ENCODE measurements at places on chromosomes 4 and X.

DNA sequence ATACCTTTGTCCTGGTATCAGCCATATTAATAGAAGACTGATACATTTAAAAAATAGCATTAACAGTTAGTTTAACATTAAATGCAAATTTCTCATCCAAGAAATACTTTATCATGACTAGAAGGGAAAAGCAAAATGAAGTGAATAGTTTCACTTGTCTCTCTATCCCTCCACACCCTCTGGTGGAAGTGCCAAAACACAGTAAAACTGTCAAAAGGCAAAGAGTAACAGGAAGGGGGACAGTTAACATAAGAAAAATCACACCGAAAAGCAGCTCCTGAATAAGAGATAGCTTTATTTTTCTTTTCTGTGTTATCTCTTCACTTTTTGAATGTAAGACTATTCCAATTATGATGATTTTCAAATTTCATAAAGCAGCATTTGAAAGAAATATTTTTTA, 187.2 kb downstream of the FBXW7 start:
- DNase-seq: peak; percentile 9

GRCh38 chrX:14946606-14947155, 73.5 kb downstream of the MOSPD2 start:
- DNase-seq: no peak

- DNase-seq: no peak
These were observed 74.0 kb downstream of the SEL1L3 start for GRCh38 chr4:25788703-25789238.

- no peak for DNase-seq
These were observed 35.5 kb upstream of the GPC3 start for GRCh38 chrX:134020910-134021309.

DNA sequence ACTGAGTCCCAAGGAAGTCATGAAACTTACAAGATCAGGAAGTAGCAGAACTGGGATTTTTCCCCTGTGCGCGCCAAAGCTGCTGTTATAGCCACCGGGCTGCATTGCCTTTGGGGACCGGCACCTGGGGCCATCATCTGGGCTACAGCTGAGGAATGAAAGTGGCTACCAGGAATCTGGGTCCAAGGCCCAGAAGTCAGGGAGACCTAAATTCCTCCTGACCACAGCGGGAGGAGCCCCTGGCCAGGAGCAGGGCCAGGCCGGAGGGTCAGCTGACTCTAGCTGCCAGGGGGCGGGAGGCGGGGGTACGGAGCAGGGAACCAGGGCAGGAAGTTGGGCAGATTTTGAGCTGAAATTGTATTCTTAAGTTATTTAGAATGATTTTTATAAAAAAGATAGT, 242.4 kb downstream of the EVC2 start:
- no peak for DNase-seq

DNA sequence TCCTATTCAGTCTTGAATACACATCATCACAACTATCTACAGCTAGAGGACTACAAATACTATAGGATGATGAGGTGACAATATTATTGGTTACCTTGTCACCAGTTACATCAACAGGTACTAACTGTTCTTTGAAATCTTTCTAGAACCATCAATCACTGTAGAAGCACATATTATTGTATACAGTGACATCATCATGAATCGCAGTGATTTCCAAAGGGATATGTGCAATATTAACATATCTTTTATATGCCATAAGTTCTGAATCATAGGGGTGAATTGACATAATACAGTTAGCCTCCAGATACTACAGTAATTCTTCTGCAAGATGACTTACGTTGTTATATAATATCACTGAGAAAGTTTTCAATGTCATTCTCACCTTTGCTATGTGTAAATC, 105.2 kb upstream of the HPGD start:
- no peak for DNase-seq

- DNase-seq: no peak
These were observed 148.9 kb upstream of the RBPJ start for GRCh38 chr4:26171941-26172340.

- DNase-seq: no peak
These were observed 539.6 kb downstream of the PDHA2 start for GRCh38 chr4:96379524-96379923.

DNA sequence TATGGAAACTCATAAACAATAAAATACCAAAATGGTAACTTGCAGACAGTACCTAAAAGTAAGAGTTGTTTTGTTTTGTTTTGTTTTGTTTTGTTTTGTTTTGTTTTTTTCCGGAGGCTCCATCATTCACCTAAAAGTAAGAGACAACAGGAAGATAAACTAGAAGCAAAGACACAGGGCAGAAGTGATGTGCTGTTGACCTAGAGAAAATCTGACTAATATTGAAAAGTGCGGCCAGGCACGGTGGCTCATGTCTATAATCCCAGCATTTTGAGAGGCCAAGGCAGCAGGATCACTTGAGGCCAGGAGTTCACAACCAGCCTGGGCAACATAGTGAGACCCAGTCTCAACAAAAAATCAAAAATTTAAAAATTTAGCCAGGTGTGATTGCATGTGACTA, 5.6 kb upstream of the CENPC start:
- no peak for DNase-seq

- no peak for DNase-seq
These were observed 235.1 kb upstream of the HCCS start for GRCh38 chrX:10875995-10876394.

- peak; percentile 81 for DNase-seq
These were observed 155.2 kb downstream of the ZNF330 start for GRCh38 chr4:141375855-141376254.

- no peak for DNase-seq
These were observed 54.4 kb downstream of the MCUB start for GRCh38 chr4:109614466-109614865.

- DNase-seq: no peak
These were observed 217.4 kb upstream of the GIMD1 start for GRCh38 chr4:106585915-106586349.

DNA sequence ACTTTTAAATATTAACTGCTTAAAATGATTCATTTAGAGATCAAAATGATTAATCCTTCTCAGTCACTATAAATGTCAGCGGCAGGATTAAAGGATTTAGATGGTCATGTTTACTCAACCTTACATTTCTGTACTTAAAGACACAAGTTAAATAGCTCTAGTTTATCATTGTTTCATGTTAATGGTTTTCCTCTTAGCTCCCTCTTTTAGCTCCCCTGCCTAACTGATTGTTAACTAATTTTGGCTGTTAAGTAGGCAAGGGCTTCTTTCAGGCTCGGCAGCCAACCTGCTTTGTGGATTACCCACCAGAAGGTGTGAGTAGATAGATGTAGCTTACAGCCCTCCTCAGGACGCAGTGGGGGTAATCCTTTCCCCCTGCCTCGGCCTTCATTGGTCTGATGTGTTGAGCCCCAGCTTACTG, 96.0 kb downstream of the TENM3 start:
- DNase-seq: no peak

DNA sequence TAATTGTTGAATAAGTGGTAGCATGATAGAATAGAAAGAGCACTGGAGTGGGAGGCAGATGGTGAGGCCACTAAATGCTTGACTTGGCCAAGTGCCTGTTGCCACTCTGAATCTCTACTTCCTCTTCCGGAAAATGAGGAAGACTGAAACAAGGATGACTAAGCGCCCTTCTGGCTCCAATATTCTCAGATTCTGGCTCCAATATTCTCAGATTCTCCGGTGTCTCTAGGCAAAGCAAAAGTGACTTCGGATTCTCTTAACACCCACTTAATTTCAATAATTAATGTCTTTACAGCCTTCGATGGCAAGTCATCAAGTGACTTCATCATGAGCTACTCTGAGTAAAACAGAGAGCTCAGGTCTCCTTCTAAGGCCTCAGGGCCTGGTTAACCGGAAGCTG, 402.2 kb upstream of the FGF13 start:
- DNase-seq: peak; percentile 13

- no peak for DNase-seq
These were observed 22.9 kb downstream of the CCDC149 start for GRCh38 chr4:24889991-24890390.

DNA sequence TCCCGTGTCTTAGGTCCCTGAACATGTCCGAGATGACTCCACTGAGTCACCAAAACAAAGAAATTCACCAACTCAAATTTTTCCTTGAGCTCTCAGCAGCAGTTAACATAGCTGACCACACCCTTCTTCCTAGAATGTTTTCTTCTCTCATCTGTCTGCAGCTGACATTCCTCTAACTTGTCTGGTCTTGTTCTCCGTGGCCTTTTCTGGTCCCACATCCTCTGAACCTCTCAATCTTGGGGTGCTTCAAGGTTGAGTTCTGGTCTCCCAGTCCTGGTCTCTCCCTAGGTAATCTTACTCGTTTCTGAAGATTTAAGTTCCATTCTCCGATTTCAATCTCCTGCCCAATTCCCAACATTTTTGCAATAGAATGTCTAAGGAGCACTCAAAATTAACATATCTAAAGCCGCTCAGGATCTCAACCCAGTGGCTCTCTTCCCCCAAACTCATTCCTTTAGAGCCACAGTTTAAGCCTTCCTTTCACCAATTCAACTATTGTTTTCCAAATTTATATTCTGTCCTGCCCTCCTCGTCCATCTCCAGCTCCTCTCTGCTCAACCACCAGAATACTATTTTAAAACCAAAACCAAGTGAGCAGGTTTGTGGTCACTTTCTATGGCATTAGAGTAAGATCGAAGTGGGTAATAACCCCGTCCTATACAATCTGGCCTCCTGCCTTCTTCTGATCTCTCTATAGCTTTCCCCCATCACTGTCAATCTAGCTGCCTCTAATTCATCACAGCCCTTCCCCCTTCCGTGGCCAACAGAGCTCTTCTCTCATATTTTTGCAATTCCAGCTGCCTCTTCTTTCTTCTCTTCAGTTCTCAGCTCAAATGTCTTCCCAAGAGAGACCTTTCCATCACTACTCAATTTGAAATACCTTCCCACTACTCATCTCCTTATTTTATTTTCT, 1.2 kb downstream of the TRIML2 start:
- DNase-seq: no peak

- DNase-seq: no peak
These were observed 117.0 kb downstream of the PCDH7 start for GRCh38 chr4:30837131-30837539.

All from NCI-H2029 (cell line).